ENCODE measurements at places on chromosomes 1 and 21.

DNA sequence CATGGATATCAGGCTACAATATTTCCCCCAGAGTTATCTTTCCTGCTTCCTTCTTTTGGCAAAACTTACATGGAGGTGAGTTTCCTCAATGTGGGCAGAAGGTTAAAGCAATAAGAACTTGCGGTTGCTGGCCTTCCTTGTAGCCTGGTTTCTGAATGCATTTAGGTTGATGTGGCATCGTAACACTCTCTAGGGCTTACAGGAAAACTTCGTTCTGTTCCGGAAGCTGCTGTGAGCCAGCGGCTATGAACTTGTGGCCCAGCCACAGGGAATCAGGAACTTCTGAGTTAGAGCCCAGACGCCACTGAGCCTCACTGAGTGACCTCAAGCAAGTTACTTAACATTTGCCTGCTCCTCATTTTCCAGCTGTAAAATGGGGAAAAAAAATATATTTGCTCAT is 623.4 kb upstream of the ADAMTS5 start:
- no peaks in the 10 kb centered on the region for H3K36me3 ChIP-seq
- H3K27me3 ChIP-seq: no peaks in the 10 kb centered on the region
- H3K4me3 ChIP-seq: no peak overlapping the region
- H3K4me1 ChIP-seq: no peaks in the 10 kb centered on the region

DNA sequence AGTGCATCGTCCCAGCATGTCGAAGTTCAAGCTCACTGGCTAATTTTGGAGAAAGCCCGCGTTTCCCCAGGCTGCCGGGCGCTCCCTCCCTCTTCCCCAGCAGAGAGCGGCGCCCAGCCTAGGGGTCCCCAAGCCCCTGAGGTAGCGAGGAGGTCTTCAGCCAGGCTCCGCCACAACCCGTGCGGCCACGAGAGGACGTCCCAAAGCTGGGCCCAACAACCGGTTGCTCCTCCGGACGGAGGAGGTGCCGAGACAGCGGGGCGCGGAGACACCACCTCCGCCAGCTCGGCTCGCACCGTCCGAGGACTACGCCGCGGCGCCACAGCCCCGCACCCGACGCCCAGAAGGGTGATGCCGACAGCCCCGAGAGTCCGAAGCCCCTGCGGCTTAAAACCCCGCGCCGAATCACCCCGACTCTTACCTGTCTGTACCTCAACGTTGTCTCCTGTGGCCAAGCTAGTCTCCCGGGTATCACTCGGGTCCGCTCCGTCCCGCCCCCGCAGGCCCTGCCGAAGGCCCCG is at the start of gene DENND2C:
Gene DENND2C, minus strand, starts transcription at position 488 of the 521 bp plus-strand sequence. CDS start 44,065 bp downstream, outside the sequence.
- H3K4me1 ChIP-seq: peaks cover 24% of the 10 kb centered on the region
- H3K27ac ChIP-seq: peak within 1 kb of the TSS; percentile 96
- H3K4me3 ChIP-seq: peak within 1 kb of the TSS; percentile 84
- no peak for DNase-seq
- no peaks in the 10 kb centered on the region for H3K36me3 ChIP-seq

DNA sequence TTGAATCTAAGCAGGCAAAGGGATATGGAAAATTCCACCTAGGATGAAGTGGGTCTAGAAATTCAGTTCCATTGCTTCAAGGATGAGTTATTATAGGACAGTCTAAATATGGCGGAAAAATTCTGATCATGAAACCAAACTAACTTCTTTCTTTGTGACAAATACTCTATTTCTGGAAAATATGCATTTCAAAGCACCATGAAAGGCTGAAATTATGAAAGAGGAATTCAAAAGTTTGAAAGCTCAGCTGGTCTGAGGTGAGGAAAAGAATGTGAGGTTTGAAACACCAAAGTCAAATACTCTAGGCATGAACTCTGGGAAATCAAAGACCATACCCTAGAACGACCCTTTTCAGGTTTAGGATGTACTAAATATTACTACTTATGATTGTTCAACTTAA is 36.4 kb upstream of the COL11A1 start:
- peaks cover 15% of the 10 kb centered on the region for H3K27me3 ChIP-seq
- no peaks in the 10 kb centered on the region for H3K4me1 ChIP-seq
- no peak overlapping the region for H3K27ac ChIP-seq
- no peak for DNase-seq
- no peaks in the 10 kb centered on the region for H3K36me3 ChIP-seq
- H3K4me3 ChIP-seq: no peak overlapping the region

DNA sequence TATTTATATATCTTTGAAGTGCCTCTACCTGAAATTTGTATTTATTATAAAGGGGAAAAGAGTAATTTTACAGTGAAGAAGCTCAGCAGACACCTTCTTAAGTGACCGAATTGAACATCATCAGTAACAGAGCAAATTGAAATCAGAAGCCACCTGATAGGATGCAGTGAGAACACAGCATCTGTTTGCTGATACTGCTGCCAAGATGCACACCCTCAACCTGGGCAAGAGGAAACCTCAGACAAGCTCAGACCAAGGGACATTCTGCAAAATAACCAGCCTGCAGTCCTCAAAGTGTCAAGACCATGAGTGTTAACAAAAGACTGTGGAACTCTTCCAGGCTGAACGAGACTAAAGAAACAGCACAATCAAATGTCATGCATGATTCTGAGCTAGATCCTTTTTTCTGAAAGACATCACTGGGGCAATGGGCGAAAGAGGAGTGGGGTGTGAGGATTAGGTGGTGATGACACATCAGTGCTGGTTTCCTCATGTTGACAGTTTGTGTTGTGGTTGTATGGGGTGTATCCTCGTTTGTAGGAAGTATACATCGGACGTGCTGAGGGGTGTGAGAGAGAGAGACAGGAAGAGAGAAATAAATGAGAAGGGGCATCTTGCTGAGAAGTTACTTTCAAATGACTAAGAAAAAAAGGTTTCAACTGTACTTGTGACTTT is 103.7 kb downstream of the ABCA4 start:
- no peak overlapping the region for H3K4me3 ChIP-seq
- peak; percentile 36 for DNase-seq
- H3K27ac ChIP-seq: no peak overlapping the region
- H3K27me3 ChIP-seq: no peaks in the 10 kb centered on the region

DNA sequence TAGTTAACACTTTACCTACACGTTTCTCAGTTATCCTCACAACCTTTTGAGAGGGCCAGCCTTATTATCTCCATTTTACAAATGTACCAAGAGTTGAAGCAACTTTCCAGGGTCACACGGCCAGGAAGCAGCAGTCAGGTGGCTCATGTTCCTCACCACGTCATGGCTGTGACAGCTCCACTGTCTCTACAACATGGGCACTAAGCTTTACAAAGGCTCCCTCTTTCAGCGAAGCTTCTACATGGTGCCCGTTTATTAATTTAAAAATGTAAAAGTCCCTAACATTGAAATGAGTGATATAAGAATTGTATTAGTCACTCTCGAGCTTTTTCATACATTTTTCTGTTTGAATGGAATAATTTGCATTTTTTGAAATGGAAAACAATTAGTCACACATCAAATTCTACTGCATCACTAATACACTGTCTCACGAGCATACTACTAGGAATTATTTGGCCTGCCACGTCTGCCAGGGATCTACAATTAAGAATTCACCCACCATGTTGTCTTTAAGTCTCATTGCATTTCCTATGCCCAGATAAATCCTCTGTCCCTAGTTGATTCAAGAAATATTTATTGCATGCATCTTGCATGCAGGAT is 28.4 kb upstream of the LIN9 start:
- no peaks in the 10 kb centered on the region for H3K27me3 ChIP-seq
- H3K27ac ChIP-seq: no peak overlapping the region
- H3K36me3 ChIP-seq: no peaks in the 10 kb centered on the region
- H3K4me3 ChIP-seq: no peak overlapping the region
- DNase-seq: no peak
